HCT116 (cell line): ENCODE measurements at places on chromosomes 6 and 20. TPM values are rescaled to one million over a fixed set of nuclear protein-coding genes. Genes with fewer than 3 reads are reported as not detected.

GNAS-AS1 gene
- total RNA-seq, result not detected

SLA2 gene
- total RNA-seq, result 0.12 TPM

COL21A1 gene
- not detected for total RNA-seq

PHIP gene
- total RNA-seq, result 22.6 TPM

RSPH4A gene
- 0.27 TPM for total RNA-seq

CCHCR1 gene
- 40.7 TPM for total RNA-seq

HLA-DQB1 gene
- 2.1 TPM for total RNA-seq

TFAP2A gene
- 24.3 TPM for total RNA-seq

DNA sequence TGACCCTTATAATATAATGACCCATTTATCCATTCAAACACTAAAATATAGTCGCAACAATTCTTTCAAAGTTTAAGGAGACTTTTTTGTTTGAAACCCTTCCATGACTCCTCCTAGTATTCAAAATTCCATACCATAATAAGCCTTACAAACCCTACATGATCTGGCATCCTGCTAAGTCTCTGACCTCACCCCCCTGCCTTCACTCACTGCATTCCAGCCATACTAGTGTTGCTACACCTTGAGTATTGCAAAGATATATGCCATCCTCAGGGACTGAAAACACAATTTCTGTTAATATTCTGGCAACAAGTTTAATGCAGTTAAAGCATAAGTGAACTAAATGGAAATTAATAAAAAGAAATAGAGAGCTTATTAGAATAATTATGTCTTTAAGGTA is 168.4 kb downstream of the EYS start:
- DNase-seq, result no peak
- H3K27me3 ChIP-seq, result no peaks in the 10 kb centered on the region
- H3K4me1 ChIP-seq, result no peaks in the 10 kb centered on the region
- no peak overlapping the region for H3K27ac ChIP-seq
- no peak overlapping the region for H3K4me3 ChIP-seq

- no peak overlapping the region for H3K27ac ChIP-seq
- H3K36me3 ChIP-seq, result no peaks in the 10 kb centered on the region; the same call in 1 of the 2 replicates
- H3K4me3 ChIP-seq, result no peak overlapping the region
- no peaks in the 10 kb centered on the region for H3K27me3 ChIP-seq
Measured at GRCh38 chr6:127972815-127973214, 72.0 kb upstream of the THEMIS start.

DNA sequence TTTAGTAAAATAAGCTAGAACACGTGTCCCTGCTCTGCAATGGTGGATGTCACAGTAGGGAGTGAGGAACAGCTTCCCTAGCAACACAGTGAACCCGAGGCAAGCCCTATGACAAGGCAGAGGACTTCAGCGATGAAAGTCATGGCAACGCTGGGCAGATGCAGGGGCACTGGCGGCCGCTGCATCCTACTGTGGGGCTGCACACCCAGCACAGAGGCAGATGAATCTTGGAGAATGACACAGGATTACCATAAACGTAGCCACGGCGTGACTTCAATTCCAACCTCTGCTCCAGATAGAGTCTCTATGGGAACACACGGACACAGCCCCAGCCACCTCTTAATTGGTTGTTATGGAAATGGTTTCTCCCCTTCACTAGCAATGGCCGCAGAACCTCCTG is 64.2 kb downstream of the MYLK4 start:
- H3K27me3 ChIP-seq, result no peaks in the 10 kb centered on the region
- H3K27ac ChIP-seq, result no peak overlapping the region
- no peak for DNase-seq
- no peaks in the 10 kb centered on the region for H3K36me3 ChIP-seq

GRCh38 chr6:140909625-140910024 is 1223.1 kb upstream of the GJE1 start:
- DNase-seq, result no peak
- H3K4me1 ChIP-seq, result no peaks in the 10 kb centered on the region
- no peaks in the 10 kb centered on the region for H3K27me3 ChIP-seq
- no peak overlapping the region for H3K27ac ChIP-seq

- H3K4me3 ChIP-seq, result no peak overlapping the region
- H3K27ac ChIP-seq, result no peak overlapping the region
- no peaks in the 10 kb centered on the region for H3K4me1 ChIP-seq
- DNase-seq, result no peak
Measured at GRCh38 chr6:144185133-144185836, 35.0 kb downstream of the STX11 start.

- peaks cover 4% of the 10 kb centered on the region; the same call in 1 of the 2 replicates for H3K27me3 ChIP-seq
- peaks cover 4% of the 10 kb centered on the region; the same call in 1 of the 2 replicates for H3K4me1 ChIP-seq
- H3K36me3 ChIP-seq, result no peaks in the 10 kb centered on the region
- no peak overlapping the region for H3K4me3 ChIP-seq
Measured at GRCh38 chr20:38726804-38727606, 2.7 kb downstream of the SLC32A1 start.

- no peak for DNase-seq
- peak overlapping the region; percentile 75 for H3K4me3 ChIP-seq
- H3K4me1 ChIP-seq, result peaks cover 26% of the 10 kb centered on the region
- H3K27me3 ChIP-seq, result no peaks in the 10 kb centered on the region
- peaks cover 11% of the 10 kb centered on the region; the same call in 1 of the 2 replicates for H3K36me3 ChIP-seq
Measured at GRCh38 chr6:159692303-159693127, 526 bp downstream of the SOD2 start.

GRCh38 chr20:19260412-19261090 is 48.1 kb downstream of the SLC24A3 start:
- H3K27me3 ChIP-seq, result no peaks in the 10 kb centered on the region
- no peak overlapping the region for H3K4me3 ChIP-seq
- H3K36me3 ChIP-seq, result no peaks in the 10 kb centered on the region
- DNase-seq, result no peak
- no peak overlapping the region for H3K27ac ChIP-seq
- no peaks in the 10 kb centered on the region for H3K4me1 ChIP-seq

- H3K4me3 ChIP-seq, result peak overlapping the region; percentile 95
- no peaks in the 10 kb centered on the region for H3K36me3 ChIP-seq
- peaks cover 7% of the 10 kb centered on the region; the same call in 1 of the 2 replicates for H3K27me3 ChIP-seq
- peak overlapping the region; percentile 48; the same call in 1 of the 2 replicates for H3K27ac ChIP-seq
- DNase-seq, result no peak
Measured at GRCh38 chr20:3470208-3470626, 601 bp upstream of the ATRN start.

- no peaks in the 10 kb centered on the region for H3K27me3 ChIP-seq
- no peaks in the 10 kb centered on the region for H3K4me1 ChIP-seq
- H3K4me3 ChIP-seq, result no peak overlapping the region
- no peaks in the 10 kb centered on the region for H3K36me3 ChIP-seq
- no peak for DNase-seq
Measured at GRCh38 chr6:68282646-68283045, 352.4 kb upstream of the ADGRB3 start.

DNA sequence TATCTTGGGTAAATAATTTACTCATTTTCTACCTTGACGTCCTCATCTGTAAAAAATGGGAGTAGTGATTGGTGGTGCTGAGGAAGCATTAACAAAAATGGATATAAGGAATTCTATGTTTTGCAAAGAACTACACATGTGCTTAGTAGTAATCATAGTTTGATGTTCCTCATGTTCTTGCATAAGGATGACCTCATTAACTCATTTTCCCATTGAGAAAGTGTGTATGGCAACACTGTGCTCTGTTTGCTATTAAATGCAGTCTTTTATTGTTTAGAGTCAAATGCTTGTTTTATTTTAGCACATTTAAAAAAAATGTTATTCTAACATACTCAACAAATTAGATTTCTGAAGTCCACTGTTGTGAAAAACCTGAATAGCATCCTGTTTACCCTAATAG is 211.2 kb upstream of the RSPO3 start:
- DNase-seq, result no peak
- H3K4me1 ChIP-seq, result no peaks in the 10 kb centered on the region
- H3K27ac ChIP-seq, result no peak overlapping the region
- no peak overlapping the region for H3K4me3 ChIP-seq

DNA sequence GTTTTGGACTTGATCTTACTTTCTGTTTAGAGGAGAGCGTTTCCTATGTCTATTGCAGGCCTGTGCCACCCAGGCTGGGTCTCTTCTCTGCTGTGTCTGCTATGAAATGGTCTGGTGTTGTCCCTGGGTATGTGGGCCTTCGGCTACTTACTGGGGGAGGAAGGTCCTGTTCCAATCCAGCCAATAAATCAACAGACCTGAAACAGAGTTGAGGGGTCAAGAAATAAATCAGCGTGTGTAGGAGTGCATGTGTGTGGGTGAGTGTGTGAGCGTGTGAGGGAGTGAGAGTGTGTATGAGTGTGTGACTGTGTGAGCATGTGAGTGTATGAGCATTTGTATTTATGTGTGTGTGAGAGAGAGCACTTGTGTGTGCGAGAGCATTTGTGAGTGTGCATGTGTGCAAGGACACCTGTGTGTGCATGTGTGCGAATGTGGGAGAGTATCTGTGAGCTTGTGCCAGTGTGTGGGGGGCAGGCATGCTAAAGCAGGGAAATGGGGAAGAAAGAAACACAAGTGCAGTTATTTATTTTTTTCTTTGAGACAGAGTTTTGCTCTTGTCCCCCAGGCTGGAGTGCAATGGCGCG is 86.3 kb upstream of the PMEPA1 start:
- H3K4me1 ChIP-seq, result no peaks in the 10 kb centered on the region
- H3K4me3 ChIP-seq, result no peak overlapping the region
- no peak overlapping the region for H3K27ac ChIP-seq

GRCh38 chr6:109045493-109045892 is 49.2 kb downstream of the SESN1 start:
- H3K4me3 ChIP-seq, result no peak overlapping the region
- H3K4me1 ChIP-seq, result no peaks in the 10 kb centered on the region
- no peaks in the 10 kb centered on the region for H3K36me3 ChIP-seq

DNA sequence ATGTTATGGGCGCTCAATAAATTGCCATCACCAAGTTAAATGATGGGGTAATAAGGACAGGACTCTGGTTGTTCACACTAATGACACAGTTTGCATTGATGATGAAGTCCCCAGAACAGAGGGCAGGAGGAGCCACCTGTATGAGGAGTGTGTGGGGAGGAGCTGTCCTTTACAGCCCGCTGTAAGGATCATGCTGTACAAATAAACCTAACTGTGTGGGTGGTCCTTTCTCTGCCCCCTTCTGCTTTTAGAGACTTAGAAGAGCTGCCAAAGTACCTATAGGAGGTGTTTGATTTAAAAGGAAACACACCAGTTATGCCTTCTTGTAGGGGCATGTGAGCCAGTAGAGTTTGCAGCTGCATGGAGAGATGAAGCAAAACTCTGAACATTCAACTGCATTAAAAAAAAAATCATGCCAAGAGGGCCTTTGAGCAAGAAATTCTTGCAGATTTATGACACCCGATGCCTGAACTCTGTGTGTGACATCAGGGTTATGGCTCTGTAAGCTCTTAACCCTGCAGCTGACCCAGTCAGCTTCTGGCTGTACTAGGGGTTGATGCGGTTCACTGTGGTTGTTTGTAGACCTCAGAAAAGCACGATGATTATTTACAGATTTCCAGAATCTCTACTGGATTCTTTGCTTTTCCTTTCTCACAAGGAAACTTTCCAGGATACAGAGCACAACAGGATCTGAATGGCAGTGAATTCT is 67.4 kb downstream of the UST start:
- no peaks in the 10 kb centered on the region for H3K27me3 ChIP-seq
- DNase-seq, result no peak
- H3K36me3 ChIP-seq, result no peaks in the 10 kb centered on the region
- H3K27ac ChIP-seq, result no peak overlapping the region
- H3K4me3 ChIP-seq, result no peak overlapping the region

DNA sequence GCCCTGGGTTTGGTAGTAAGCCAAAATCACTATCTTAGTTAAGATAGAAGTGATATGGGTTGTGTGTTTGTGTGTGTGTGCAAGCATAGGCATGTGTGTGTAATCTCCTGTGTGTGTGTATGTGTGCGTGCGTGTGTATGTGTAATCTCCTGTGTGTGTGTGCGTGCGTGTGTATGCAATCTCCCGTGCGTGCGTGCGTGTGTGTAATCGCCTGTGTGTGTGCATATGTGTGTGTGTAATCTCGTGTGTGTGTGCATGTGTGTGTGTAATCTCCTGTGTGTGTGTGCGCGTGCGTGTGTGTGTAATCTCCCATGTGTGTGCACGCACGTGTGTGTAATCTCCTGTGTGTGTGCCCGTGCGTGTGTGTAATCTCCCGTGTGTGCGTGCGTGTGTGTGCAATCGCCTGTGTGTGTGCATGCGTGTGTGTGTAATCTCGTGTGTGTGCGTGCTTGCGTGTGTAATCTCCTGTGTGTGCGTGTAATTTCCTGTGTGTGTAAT is 219.3 kb upstream of the GGTLC1 start:
- DNase-seq, result no peak
- H3K4me3 ChIP-seq, result no peak overlapping the region
- no peak overlapping the region for H3K27ac ChIP-seq
- H3K36me3 ChIP-seq, result no peaks in the 10 kb centered on the region
- no peaks in the 10 kb centered on the region for H3K27me3 ChIP-seq
- H3K4me1 ChIP-seq, result no peaks in the 10 kb centered on the region

DNA sequence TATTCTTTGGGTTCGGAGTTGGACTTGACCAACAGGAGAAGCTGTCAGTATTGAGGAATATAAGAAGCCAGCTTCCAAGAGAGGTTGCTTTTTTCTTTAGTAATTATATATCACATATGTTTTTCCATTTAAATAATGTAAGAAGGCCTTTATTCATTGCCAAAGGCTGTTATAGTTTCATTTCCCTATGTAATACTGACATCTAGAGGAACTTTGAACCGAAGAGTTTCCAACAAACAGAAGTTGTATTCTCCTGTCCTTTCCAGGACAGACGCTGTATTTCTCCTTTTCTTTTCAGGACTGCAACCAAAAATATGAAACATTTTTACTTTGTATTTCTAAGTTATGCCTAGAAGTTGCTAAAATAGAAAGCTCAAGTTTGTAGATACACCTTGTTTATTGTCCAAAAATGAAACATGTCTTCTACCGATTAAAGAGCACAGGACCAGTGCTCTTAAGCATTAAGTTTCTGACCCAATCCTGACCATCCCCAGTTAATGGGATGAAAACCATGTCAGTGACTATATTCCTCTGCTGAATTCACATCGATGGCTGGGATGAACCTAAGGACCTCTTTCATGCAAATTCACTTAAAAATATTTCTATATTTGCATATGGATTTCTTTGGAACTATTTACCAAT is 55.1 kb downstream of the MYLK4 start:
- peak; percentile 36 for DNase-seq
- 0 out of 2 replicates have a peak, but pooled peaks cover 6% of the 10 kb centered on the region for H3K27me3 ChIP-seq
- H3K4me1 ChIP-seq, result no peaks in the 10 kb centered on the region
- no peak overlapping the region for H3K27ac ChIP-seq
- no peak overlapping the region for H3K4me3 ChIP-seq
- H3K36me3 ChIP-seq, result no peaks in the 10 kb centered on the region

DNA sequence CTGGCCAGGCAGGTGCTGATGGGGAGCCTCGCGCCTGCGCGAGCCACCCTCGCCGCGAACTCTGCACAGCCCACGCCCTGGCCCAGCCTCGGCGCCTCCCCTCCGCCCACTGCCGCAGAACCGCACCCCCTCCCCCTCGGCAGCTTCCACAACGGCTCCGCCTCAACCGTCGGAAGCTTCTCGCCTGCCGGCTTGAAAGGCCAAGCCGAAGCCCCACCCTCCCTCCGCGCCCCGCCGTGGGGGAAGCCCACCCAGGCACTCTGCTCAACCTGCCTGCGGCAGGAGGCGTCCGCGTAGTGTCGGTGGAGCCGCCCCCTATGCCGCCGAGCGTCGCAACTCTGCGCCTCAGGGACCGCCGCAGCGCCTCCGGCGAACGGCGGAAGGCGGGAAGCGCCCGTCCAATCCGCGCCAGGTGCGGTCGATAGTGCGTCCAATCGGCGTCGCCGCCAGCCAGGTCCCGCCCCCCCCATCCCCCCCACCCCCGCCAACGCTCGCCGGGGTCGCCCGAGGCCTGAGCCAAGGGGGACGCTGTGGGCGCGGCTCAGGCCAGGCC is at the start of gene SYCP2:
SYCP2 (minus strand) TSS at position 342 of the 553 bp plus-strand sequence. CDS start 11,224 bp downstream, outside the sequence.
- no peak for DNase-seq
- peaks cover 8% of the 10 kb centered on the region for H3K4me1 ChIP-seq
- no peak within 1 kb of the TSS for H3K27ac ChIP-seq
- H3K36me3 ChIP-seq, result no peaks in the 10 kb centered on the region
- peak within 1 kb of the TSS; percentile 18; the same call in 1 of the 2 replicates for H3K4me3 ChIP-seq
